ENCODE measurements at places on chromosomes 6 and 20. TPM values are rescaled to one million over a fixed set of nuclear protein-coding genes. Genes with fewer than 3 reads are reported as not detected.

RGS17 gene
- total RNA-seq = 37.3 TPM

PACRG gene
- 0.12 TPM for total RNA-seq

TMEM217 gene
- 1.8 TPM for total RNA-seq

LAMA5 gene
- total RNA-seq = 157 TPM

PROKR2 gene
- total RNA-seq = not detected

DEFB125 gene
- not detected for total RNA-seq

DOK5 gene
- total RNA-seq = 99.6 TPM

ENPP1 gene
- 1.9 TPM for total RNA-seq

Data from aortic smooth muscle cell (primary cell).